ENCODE measurements at places on chromosomes 7 and 10.
A peak's percentile ranks its signal among the peaks of the same experiment; 100 is the strongest.

- no peak for DNase-seq
Observed at GRCh38 chr10:84213076-84213475, 12.3 kb downstream of the LRIT2 start.

DNA sequence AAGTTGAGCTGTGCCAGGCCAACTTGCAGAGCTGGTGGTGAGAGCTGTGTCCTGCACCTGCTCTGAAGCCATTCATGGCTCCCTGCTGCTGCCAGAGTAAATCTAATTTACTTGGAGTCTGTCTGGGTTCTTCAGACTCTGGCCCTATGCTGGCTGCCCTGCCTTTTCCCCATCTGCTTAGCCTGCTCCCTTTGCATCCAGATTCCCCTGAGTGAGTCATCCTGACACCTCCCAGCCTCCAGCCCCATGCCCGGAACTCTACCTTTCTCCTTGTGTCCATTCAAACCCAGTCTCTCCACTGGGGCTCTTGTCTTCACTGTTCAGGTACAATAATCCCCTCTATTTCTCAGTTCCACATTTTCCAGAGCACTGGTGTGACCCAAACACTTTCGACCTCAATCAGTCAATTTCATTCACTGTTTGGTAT, 434.4 kb upstream of the ZMIZ1 start:
- no peak for DNase-seq

DNA sequence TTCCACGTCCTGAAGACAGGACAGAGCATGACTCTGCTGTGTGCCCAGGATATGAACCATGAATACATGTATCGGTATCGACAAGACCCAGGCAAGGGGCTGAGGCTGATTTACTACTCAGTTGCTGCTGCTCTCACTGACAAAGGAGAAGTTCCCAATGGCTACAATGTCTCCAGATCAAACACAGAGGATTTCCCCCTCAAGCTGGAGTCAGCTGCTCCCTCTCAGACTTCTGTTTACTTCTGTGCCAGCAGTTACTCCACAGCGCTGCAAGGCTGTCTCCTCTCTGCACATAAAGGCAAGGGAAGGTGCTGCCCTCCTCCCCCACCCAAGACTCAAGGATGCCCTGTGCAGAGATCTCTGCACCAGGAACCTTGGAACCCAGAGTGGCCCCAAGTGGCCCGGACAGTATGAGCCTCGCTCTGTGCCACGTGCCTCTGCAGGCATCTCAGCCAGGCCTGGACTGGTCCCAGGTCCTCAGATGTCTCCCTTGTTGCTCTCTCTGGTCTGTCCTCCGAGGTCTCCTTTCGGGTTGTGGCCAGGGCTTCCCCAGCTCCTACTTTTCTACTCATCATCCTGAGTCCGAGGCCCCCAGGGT, 230.3 kb upstream of the PRSS58 start:
- no peak for DNase-seq

GRCh38 chr10:132290631-132291030, 17.1 kb downstream of the STK32C start:
- DNase-seq: no peak

GRCh38 chr10:48572414-48572813, 32.5 kb downstream of the ARHGAP22 start:
- DNase-seq: peak; percentile 34

DNA sequence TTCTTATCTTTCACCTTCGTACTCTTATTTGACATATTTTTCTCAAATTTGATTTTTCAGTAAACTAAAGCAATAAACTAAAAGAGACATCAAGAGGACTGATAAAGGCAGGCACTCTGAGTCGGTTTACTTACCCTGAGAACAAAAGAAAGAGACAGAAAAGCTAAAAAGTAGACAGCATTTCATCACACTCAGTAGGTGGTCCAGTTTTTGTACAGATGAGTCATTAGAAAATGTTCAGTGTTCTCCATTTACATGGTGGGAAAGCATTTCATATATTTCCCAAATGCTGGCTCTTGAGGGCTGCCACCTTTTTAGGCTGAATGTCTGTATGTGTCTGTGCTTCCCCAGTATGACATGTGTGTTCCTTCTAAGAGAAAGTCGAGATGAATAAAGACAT, 52.7 kb downstream of the NHLRC2 start:
- peak; percentile 91 for DNase-seq

DNA sequence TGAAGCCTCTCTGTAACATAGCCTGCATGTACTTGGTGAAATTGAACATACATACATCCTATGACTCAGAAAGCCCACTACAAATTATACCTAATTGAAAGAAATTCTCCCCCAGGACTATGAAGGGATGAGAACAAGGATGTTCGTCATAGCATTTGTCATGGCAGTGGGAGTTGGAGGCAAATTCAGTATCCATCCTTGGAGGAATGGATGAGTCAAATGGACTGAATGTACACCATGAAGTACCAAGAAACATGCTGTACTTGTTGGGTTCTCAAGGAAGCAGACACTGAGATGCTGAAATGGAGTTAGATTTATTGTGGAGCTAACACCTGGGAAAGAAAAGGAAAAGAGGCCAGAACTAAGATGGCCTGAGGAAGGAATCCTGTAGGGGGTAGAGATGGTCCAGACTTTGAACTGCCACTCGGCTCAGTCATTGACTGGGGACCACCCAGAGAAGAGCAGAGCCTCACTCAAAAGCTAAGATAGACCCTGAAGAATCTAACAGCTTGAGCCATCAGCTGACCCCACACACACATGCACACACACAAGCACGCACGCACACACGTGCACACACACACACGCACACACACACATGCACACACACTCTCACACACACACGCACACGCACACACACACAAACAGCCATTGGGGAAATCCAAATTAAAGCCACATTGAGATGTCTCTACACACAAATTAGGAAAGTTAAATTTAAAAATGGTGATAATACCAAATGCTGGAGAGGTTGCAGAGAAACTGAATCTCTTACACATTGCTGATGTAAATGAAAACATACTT, 22.3 kb downstream of the AOC1 start:
- DNase-seq: no peak

DNA sequence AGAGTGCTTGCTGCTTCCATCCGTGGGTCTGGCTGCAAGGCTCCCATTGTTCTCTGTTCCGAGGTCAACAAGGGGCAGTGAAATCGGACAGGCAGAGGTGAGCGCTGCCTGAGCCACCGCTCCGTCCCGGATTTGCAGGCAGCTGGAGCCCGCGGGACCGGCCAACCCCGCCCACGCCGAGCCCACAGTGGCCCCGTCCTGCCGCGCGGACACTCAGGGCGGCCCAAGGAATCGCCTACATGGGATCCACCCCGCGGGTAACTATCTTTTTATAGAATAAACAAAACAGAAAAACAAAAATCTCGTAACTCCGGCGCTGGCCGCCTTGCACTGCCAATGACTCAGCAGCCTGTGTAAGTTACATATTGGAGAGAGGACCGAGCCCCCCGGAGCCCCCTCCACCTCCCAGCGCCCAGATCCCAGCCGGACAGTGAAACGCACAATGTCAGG, 1.9 kb downstream of the BNIP3 start:
- no peak for DNase-seq

DNA sequence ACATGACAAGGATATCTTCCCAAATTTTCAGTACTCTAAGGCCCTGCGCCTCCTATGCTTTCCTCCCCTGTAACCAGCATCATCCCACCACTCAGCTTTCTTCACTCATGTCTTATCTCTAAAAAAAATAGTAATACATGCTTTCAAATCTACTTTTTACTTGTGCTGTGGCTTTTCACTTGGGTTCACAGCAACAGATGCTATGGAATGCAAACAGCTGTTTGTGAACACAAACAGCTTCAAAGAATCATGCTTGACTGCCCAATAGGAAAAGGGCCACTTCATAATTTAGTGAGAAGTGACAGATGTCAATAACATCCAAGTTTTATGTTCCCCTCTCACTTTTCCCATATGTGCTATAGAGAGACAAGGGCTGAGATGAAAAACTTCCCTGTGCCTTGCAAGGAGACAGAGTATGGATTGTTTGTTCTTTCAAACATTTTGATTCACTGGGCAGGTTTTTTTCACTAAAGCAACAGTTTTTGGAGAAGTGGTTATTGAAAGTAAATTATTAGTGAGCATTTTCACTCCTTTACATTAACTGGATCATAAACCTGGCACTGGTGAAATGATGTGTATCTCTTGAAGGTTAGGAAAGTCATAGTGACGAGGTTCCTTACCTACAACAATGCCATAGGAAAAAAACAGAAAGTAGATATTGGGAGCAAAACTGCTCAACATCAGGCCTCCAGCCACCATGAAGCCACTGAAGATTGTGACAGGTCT, 37.3 kb downstream of the SLC16A9 start:
- no peak for DNase-seq

DNA sequence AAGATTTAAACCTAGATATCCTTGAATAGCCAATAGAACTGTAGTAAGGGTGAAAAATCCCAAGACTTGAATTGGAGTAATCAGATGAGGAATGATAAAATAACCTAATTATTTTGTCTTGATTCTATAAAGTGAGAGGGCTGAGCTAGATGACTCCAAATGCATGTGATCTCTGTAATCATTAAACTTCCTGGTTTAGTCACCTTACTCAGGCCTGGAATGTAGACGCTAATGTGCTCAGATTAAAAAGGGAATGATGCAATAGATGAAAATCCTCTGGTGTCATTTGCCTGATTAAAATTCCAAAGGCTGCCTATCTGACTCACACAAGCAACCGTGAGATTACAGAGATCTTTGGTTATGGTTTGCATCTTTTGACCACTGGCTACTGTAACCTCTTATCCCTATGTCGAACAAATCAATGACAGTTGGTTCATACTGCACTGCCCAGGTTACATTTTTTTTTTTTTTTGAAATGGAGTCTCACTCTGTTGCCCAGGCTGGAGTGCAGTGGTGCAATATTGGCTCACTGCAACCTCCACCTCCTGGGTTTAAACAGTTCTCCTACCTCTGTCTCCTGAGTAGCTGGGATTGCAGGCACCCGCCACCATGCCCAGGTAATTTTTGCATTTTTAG, 2.9 kb upstream of the HKDC1 start:
- DNase-seq: peak; percentile 90

DNA sequence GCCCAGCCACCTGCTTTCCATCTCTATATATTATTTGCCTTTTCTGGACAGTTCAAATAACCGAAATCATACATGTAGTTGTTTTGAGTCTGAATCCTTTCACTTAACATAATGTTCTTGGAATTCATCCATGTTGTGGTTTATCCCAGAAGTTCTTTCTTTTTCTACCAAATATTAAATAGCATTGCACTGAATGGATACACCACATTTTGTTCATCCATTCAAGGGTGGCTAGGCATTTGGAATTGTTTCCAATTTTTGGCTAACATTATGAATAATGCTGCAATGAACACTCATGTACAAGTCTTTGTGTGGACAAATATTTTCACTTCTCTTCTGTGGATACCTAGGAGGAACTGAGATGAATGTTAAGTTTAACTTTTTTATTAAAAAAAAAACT, 18.0 kb downstream of the DNAJC1 start:
- no peak for DNase-seq

DNA sequence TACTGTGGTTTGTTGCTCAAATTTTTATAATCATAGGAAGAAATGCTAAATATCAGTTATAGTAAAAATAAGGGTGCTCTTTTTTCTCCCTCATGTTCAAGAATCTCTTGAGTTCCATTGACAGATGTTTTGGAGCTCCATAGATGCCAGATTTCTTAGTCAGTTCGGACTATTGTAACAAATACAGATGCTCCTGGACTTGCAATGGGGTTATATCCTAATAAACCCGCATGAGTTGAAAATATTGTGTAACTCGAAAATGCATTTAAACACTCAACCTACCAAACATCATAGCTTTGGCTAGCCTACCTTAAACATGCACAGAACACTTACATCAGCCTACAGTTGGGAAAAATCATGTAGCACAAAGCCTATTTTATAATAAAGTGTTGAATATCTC, 100.7 kb upstream of the CSTF2T start:
- no peak for DNase-seq

GRCh38 chr7:157689269-157690057, 352.7 kb downstream of the DNAJB6 start:
- no peak for DNase-seq

GRCh38 chr7:29274146-29275017, 79.8 kb downstream of the CHN2 start:
- DNase-seq: peak; percentile 85

DNA sequence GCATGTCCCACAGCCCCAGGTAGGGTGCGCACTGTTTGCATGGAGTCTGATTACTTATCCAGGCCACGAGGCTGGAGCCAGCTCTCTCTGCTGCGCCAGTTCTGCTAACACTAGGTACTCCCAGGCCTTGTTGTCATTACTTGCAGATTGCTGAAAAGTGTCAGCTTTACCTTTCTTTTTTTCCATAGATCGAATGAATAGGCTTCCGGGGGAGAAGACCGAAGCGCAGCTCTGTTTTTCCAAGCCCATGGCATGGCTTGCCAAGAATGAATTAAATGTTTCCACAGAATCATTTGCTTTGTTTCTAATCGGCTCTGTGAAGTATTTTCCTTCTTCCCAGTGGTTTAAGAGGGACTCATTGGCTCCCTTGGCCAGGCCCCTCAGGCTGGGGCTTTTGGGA, 285.8 kb downstream of the BMPER start:
- no peak for DNase-seq

- peak; percentile 76 for DNase-seq
Observed at GRCh38 chr7:35556515-35557471, 138.1 kb downstream of the HERPUD2 start.

GRCh38 chr7:30422922-30423321, 55.7 kb downstream of the NOD1 start:
- peak; percentile 24 for DNase-seq

DNA sequence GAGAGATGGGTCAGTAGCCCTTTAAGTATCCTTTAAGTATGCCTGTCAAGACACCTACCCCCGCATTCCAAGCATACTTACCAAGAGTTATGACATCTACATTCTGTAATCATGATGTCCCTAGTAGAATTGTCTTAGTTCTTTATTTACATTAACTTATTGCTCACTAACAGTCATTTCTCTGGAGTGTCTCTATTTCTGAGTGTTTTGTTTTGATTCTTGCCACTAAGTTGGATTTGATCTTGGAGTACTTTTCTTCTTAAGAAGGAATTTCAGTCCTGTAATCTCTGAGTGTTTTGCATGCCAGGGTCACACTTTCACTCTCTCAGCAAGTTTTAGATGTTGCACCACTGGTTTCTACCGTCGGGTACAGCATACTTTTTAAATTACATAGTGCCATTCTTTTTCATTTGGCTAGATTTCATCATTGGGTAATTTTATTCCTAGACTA, 1053.9 kb downstream of the KCNMA1 start:
- peak; percentile 2 for DNase-seq

Measured in A673 (cell line).